ENCODE measurements at places on chromosomes 5 and 9.

GRCh38 chr9:110095776-110096175 lies 112.2 kb downstream of the C9orf152 start:
- no peak for DNase-seq

DNA sequence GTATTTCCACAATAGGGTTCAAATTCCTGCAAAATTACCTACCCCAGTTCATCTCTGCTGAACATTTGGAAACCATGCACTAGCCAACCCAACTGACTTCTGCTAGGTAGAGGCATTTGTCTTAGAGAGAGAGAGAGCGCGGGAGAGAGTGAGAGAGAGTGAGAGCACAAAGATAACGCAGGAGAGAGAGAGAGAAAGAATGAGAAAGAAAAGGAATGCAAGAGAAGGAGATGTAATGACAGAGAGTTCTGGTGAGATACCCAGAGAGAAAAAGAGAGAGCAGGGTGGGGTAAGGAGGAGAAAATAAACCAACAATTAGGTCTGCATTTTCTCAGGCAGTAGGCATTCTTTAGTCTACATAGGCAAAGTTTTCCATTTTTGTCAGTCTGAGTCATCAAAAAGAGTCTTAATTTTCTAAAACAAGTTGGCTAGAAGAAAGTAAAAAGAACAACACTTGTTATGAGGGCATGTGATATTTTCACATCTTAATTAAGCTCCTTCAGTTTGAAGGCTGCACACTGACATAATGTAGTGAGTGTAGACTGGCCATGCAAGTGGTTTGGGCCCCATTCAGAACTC lies 98.2 kb downstream of the MAP1B start:
- DNase-seq = no peak

GRCh38 chr5:129724222-129724621 lies 23.7 kb upstream of the MINAR2 start:
- no peak for DNase-seq

DNA sequence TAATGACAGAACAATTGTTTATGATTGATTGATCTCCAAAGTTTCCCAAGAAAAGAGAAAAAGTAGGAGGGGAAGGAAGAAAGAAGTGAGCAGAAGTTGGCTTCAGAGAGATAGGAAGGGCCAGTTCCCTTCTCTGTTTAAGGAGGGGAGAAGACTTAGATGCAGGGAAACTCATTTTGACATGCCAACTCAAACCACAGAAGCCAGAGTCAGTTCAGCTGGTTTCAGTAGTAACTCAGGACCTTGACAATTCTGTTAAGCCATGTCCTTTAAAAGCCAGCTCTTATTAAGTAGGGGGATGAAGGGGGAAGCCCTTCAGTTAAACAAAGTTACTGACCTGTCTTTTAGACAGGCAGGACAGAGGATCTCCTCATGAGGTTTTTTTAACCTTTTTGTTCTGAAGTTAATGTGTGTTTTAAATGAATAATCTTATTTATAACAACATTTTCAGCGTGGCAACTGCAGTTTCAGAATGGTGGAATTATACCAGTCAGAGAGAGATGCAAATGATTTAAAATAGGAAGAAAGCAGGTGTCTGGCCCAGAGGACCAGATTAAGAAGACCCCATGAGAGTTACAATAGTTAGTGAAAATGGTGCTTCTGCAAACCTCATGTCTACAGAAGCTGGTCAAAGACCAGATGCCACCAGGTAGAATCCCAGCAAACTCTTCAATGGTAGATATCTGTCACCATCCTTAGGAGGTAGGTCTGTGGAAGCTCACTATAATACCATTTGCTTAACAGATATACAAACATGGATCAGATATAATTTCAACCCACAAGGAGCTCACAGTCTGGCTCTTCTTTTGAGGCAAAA lies 29.3 kb upstream of the ABL1 start:
- DNase-seq = no peak

GRCh38 chr5:123083298-123083697 lies 5.7 kb upstream of the PRDM6 start:
- DNase-seq = no peak

- DNase-seq = no peak
Observed at GRCh38 chr5:104941030-104941645, 1378.5 kb upstream of the NUDT12 start.

DNA sequence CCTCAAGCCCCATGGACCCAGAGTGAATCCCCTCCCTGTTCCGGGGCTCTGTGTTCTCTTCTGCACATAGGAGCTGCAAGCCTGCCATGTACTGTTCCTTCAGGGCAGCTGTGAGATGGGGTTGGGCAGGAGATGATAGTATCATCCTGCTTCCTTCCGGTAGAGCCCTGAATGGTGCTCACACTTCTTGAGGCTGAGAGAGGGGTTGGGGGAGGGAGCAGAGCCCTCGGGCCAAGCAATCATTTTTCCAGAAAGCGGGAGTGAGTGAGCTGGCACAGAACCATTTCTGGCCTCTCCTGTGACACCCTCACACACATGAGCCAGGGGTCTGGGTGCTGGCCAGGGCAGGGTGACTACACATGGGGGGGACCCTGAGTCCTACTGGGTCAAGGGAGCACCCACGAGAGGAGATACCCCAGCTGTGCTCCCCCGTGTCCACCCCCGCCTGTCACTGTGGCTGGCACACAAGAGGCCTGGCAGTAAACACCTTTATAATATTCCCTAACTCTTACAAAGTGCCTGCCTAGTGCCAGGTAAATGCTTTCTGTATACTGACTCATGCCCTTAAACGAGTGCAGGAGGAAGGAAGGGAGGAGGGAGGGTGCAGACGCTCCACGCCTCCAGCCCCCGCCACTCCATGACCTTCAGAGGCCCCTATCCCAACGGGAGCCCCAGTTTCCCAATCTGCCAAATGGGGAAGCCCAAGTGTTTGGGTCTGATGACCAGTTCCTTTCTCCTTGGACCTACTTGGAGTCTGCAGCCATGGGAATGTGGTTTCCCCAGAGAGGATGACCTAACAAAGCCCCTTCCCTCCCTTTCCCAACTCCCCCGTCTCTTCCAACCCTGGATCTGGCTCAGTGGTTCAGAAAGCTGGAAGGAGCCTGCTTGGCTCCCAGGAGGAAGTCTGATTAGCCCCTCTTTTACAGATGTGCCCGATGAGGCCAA lies 15.5 kb downstream of the AKNA start:
- DNase-seq = no peak

- DNase-seq = no peak
Observed at GRCh38 chr9:13719446-13719845, 440.0 kb upstream of the MPDZ start.

- DNase-seq = no peak
Observed at GRCh38 chr5:154078272-154078671, 39.5 kb downstream of the MFAP3 start.

DNA sequence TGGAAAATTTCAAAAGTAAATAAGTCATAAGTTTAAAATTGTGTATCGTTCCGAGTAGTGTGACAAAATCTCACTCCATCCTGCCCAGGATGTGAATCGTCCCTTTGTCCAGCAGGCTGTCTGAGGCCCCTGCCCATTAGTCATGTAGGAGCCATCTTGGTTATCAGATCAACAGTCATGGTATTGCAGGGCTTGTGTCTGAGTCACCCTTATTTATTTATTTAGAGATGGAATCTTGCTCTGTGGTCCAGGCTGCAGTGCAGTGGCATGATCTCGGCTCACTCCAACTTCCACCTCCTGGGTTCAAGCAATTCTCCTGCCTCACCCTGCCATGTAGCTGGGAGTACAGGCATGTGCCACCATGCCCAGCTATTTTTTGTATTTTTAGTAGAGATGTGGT lies 30.2 kb downstream of the ITGA2 start:
- DNase-seq = no peak

DNA sequence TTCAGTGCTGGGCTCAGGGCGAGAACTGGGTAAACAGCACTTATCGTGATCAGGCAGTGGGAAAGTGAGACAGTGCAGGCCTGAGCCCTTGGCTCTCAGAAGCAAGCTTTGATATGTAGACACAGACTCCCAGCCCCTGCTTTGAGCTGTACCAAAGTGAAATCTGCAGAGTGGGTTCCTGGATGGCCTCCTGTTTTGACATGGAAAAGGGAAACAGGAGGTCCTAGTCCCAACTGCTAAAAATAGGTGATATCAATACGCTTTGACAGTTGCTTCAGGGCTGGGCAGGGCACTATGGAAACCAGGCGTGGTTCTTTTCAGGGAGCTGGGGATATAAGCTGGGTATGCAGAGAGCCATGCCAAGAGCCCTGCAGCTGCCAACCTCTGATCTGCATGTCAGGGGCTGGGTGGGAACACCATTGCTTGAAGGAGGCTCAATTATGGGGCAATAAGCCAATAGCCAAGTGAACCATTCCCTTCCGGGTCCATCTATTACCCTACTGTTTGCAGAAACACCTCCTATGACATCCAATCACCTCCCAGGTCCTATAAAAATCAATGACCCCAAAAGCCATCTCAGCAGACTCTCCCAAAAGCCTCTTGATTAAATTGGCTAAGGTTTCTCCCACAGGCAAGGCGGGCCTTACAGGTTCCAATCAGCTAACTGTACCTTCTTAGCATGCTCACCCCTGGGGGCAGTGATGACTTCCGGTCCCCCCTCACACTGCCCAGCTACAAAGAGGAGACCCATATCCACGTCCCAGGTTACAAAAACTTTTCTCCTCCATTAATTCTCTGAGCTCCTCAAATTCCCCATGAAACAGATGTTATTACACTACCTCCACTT lies 45.8 kb downstream of the EPB41L4B start:
- no peak for DNase-seq

DNA sequence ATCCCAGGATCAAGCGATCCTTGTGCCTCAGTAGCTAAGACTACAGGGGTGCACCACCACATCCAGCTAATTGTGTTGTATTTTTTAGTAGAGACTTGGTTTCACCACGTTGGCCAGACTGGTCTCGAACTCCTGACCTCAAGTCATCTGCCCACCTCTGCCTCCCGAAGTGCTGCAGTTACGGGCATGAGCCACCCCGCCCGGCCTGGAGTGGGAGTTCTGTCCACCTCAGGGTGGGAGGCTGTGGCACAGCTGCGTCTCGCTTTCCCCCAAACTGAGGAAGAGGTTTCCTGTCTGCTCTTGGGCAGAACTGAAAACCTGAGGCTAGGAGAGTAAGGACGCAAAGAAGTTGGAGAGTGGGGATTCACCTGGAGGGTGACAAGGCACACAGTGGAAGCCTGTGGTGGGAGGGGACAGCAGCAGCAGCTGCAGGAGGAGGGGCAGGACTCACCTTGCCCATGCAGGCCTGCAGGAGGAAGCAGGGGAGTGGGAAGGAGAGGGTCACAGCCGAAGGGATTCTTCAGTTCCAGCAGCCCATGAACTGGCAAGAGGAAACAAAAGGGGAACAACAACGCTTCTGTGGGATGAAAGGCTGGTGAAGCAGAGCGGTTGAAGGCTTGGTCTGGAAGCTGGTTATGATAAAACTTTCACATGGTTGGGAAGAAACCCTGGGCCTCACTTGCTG lies 181.4 kb downstream of the GAS1 start:
- DNase-seq = no peak

- DNase-seq = no peak
Observed at GRCh38 chr5:35370871-35371270, 140.6 kb upstream of the PRLR start.

DNA sequence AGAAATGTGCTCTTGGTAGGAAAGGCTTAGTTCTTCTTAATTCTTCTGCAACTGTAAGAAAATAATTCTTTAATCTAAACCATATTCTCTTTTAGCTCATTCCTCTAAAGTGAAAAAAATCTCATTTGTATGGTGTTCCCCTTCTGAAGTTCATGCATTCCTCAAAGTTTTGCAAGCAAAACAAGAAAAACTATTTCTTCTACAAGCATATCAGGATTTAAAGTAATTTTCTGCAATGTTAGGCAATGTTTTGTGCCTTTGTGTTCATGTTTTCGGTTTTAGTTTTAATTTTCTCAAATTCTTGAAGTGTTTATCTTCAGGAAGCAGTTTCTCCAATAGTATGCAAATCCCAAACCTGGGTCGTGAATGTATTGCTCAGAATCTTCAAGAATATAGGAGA lies 12.7 kb upstream of the GPR21 start:
- no peak for DNase-seq

- no peak for DNase-seq
Observed at GRCh38 chr5:14251733-14252132, 108.6 kb downstream of the TRIO start.

DNA sequence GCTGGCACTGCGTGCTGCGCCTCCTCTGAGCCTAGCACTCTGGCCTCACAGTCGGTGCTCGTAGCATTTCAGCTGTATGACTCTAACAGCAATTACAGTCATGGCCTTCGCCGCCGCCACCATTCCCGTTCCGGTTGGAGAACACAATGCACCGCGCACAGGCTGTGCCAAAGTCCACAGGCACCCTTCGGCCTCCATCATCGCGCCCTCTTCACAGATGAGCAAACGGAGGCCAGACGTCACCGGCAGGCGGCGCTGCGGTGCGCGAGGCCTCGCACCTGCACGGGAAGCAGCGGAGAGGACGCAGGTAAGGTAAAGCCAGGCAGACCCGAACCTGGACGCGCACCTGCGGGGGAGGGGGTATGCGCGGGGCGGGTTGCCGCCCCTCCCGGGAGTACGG lies 128.9 kb downstream of the BARX1 start:
- DNase-seq = peak; percentile 17

GRCh38 chr5:144015961-144016360 lies 154.5 kb downstream of the YIPF5 start:
- no peak for DNase-seq

DNA sequence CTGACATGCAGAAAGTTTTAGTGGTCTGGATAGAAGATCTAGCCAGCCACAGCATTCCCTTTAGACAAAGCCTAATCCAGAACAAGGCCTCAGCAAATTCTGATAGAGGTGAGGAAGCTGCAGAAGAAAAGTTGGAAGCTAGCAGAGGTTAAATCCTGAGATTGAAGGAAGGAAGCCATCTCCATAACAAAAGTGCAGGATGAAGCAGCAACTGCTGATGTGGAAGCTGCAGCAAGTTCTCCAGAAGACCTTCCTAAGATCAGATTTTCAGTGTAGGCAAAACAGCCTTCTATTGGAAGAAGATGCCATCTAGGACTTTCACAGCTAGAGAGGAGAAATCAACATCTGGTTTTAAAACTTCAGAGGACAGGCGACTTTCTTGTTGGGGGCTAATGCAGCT lies 77.5 kb downstream of the TRIO start:
- no peak for DNase-seq

- no peak for DNase-seq
Observed at GRCh38 chr9:134064711-134065110, 3.1 kb downstream of the BRD3 start.

DNA sequence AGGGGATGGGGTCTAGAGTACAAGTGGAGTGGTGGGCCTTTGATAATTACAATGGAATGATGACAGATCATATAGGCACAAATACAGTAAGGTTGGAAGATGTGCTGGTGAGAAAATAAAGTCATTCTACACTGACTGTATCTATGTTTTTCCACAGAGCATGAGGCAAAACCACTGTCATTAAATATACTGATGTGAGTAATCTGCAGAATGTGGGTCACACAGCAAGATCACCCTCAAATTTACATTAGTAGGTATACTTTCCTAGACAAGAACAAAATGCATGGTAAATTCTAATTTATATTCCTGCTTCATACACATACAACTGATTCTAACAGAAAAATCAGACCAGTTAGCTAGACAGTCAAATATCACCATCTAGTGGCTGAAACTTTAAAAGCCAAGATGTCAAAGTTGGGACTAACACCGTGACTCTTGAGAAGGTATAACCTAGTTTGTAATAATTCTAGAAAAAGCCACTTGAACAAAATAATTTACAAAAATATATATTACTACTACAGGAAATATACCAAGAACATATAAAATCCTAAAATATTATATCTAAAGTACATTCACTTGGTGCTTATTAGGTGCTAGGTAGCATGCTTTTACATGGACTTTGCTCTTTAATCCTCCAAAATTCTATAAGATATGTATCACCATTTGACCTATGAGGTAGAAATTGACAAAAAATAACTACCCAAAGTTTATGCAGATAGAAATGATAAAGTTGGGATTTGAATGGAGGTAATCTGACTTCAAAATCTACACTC lies 19.5 kb downstream of the TTC33 start:
- DNase-seq = no peak

Measured in stimulated activated naive CD4-positive, alpha-beta T cell treated with Interleukin-2 at 50 U/mL for 16 hours (primary cell).